Psoas muscle (tissue), 8 donors: ENCODE measurements at places on chromosomes 1 and 21.

- H3K27me3 ChIP-seq = no peaks in the 10 kb centered on the region
- H3K36me3 ChIP-seq = no peaks in the 10 kb centered on the region
- no peak for DNase-seq
Observed at GRCh38 chr1:84060781-84061180, 61.8 kb upstream of the TTLL7 start.

- H3K36me3 ChIP-seq = peaks cover 3% of the 10 kb centered on the region
- no peaks in the 10 kb centered on the region for H3K27me3 ChIP-seq
- no peaks in the 10 kb centered on the region for H3K4me1 ChIP-seq
- H3K4me3 ChIP-seq = no peak overlapping the region
Observed at GRCh38 chr1:235473806-235474205, 30.4 kb downstream of the B3GALNT2 start.

DNA sequence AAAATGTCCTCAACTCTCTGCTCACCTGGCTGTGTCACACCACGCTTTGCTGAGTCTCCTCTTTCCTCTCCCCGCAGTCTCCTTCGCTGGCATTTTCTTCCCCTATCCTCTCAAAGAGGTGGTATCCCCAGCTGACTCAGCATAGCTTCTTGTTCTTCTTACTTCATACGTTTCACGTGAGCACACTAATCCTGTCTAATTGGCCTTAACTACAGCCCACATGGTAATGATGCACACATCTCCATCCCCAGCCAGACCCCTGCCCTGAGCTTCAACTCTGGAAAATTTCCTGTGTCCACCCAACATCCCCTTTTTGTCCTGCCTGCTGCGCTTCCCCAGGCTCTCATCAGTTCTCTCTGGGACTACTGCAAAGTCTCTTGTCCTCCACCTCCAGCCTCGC lies 169.8 kb downstream of the TTLL7 start:
- no peak overlapping the region for H3K27ac ChIP-seq
- H3K4me3 ChIP-seq = no peak overlapping the region
- H3K4me1 ChIP-seq = no peaks in the 10 kb centered on the region
- no peaks in the 10 kb centered on the region for H3K36me3 ChIP-seq
- no peak for DNase-seq
- no peaks in the 10 kb centered on the region for H3K27me3 ChIP-seq

- no peaks in the 10 kb centered on the region for H3K36me3 ChIP-seq
- no peak overlapping the region for H3K4me3 ChIP-seq
- H3K27ac ChIP-seq = no peak overlapping the region
- DNase-seq = no peak
Observed at GRCh38 chr1:46508757-46509156, 19.1 kb downstream of the DMBX1 start.
